ENCODE measurements at places on chromosomes 1 and 21.

GRCh38 chr1:38392861-38393260 is 346.3 kb upstream of the POU3F1 start:
- DNase-seq = no peak

DNA sequence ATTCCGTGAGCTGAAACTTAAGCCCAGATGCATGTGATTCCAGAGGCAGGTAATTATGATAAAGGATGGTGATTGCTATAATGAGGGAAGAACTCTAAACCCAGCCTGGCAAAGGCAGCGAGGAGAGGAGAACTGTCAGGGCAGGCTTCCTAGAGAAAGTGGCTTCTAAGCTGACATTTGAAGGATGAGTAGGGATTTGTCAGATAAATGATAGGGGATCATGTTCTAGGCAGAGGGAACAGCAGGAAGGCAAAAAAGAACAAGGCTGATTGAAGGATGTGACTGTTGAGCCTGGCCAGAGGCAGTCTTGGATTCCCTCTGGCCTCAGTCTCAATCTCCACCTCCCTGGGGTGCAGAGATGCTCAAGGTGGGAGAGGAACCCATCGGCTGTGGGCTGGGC is 146.4 kb upstream of the POU3F1 start:
- DNase-seq = no peak

DNA sequence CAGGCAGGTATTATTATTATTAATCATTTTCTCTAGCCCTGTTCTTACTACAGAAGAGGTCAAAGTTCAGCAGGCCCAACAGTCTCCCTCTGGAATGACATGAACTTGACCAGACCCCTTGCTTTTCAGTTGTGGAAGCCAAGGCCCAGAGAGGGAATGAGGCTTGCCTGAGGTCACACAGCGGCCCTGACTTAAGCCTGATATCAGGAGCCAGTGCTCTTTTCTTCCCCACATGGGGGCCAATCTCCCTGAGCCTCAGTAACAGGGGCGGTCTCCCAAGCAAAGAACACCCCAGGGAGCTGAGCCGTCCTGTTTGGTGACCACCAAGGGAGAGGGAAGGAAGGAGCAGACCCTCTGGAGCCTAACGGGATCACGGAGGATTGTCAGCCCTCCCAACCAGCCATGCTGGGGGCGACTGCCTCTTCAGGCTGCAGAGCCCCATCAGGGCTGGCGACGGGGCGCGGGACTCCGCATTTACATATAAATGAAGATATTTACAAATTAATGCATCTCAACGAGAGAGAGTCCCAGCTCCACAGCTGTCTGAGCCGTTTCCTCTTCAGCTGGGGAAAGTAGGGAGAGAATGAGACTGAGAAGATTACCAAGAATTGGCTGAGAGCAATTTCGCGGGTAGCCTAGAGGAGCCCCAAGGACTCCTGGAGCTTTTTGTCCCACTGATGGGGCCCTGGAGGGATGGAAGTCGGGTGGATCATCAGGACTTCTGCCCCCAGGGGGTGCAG is 186.1 kb upstream of the KLHDC7A start:
- no peak for DNase-seq

DNA sequence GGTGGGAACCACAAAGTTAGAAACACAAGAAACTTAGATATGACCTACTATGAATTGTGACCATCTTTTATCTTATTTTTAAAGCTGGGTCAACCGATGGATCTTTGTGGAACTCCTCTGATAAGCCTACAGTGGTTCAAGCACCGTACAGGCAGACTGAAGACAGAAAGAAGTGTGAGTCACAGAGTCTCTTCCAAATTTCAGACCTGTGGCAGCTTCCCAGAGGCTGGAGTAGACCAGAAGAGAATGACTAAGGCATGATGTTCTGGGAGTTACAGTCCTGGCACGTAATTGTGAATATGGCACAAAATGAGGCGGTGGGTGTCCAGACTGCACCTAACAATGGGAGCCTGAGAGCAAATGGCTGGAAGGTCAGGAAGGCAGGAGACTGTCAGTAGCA is 70.0 kb downstream of the LMO4 start:
- DNase-seq = peak; percentile 31

All from EH (cell line).